ENCODE measurements at places on chromosomes 4 and X. TPM values are rescaled to one million over a fixed set of nuclear protein-coding genes. Genes with fewer than 3 reads are reported as not detected.

USP27X gene
- 4.9 TPM for total RNA-seq

COL25A1 gene
- not detected for total RNA-seq

SMIM10L2A gene
- 0.17 TPM for total RNA-seq

PCYT1B gene
- not detected for total RNA-seq

ZNF157 gene
- not detected for total RNA-seq

EREG gene
- total RNA-seq: 50.5 TPM

CT83 gene
- total RNA-seq: not detected

CXCR3 gene
- total RNA-seq: not detected

DUX4 gene
- total RNA-seq: not detected

ARHGAP6 gene
- total RNA-seq: not detected

PCDH19 gene
- total RNA-seq: 0.05 TPM

HSD17B13 gene
- total RNA-seq: 0.05 TPM

MAGEC1 gene
- total RNA-seq: 0.03 TPM

TCEAL6 gene
- total RNA-seq: not detected

ELOVL6 gene
- total RNA-seq: 24.0 TPM

HPSE gene
- 0.92 TPM for total RNA-seq

GAGE2A gene
- total RNA-seq: not detected

TMEM35A gene
- not detected for total RNA-seq

GPR173 gene
- total RNA-seq: 0.01 TPM

GAGE13 gene
- total RNA-seq: not detected

QRFPR gene
- 0.08 TPM for total RNA-seq

ARX gene
- total RNA-seq: 0.12 TPM

UGT2B17 gene
- not detected for total RNA-seq

GTPBP6 gene
- 47.4 TPM for total RNA-seq

PRRG1 gene
- total RNA-seq: 7.4 TPM

ETDA gene
- total RNA-seq: not detected

UGT2B10 gene
- total RNA-seq: not detected

GAGE12E gene
- total RNA-seq: not detected

AR gene
- total RNA-seq: 4.1 TPM

GPR50 gene
- total RNA-seq: 0.19 TPM

PNMA6A gene
- 4.8 TPM for total RNA-seq

PRDM8 gene
- 0.67 TPM for total RNA-seq

NCAPG gene
- 26.3 TPM for total RNA-seq

RNF212 gene
- 1.9 TPM for total RNA-seq

FAT1 gene
- 163 TPM for total RNA-seq
